ENCODE measurements at places on chromosomes 1 and 21.

DNA sequence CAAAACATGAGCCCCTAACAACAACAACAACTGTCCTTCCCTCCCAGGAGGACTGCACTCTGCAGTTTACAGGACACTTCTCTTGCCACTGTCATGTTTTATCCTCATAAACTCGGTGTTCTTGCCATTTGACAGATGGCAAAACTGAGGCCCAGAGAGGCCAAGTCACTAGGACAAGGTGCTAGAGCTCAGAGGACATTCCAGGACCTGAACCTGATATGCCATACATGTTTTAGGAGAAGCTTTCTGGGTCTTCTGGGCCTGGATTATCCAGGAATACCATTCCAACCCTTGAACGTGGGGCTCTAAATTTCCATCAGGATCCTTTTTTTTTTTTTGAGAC, 19.4 kb upstream of the TENT5B start:
- no peak for DNase-seq

DNA sequence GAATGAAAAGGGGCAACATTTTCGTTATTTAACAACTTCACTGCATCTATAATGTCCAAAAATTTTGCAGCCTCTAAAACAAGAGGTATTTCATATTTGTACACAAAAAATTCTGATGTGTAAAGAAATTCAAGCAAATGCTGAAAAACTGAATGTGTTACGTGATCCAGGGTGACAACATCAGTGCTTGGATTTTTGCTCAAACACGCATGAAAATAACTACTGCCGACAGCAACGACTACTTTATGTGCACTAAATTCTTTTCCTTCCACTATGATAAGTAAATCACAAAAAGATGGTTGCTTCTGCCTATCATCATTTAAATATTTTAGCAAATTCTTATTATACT, 53.4 kb upstream of the ASPM start:
- no peak for DNase-seq

- DNase-seq = no peak
Measured at GRCh38 chr1:167737169-167737568, 15.4 kb downstream of the MPZL1 start.

- DNase-seq = no peak
Measured at GRCh38 chr1:50977575-50978143, 7.6 kb downstream of the CDKN2C start.

DNA sequence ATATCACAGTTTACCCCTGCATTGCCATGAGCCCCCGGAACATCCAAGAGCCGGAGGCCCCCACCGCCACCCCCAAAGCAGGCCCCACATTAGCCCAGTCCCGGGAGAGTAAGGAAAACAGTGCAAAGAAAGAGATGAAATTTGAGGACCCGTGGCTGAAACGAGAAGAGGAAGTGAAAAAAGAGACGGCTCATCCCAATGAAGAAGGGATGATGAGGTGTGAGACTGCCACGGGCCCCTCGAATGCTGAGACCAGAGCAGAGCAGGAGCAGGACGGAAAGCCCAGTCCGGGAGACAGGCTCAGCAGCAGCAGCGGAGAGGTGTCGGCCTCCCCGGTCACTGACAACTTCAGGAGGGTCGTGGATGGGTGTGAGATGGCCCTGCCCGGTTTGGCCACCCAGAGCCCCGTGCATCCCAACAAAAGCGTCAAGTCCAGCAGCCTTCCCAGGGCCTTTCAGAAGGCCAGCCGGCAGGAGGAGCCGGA, 532.4 kb downstream of the KIF26B start:
- no peak for DNase-seq

DNA sequence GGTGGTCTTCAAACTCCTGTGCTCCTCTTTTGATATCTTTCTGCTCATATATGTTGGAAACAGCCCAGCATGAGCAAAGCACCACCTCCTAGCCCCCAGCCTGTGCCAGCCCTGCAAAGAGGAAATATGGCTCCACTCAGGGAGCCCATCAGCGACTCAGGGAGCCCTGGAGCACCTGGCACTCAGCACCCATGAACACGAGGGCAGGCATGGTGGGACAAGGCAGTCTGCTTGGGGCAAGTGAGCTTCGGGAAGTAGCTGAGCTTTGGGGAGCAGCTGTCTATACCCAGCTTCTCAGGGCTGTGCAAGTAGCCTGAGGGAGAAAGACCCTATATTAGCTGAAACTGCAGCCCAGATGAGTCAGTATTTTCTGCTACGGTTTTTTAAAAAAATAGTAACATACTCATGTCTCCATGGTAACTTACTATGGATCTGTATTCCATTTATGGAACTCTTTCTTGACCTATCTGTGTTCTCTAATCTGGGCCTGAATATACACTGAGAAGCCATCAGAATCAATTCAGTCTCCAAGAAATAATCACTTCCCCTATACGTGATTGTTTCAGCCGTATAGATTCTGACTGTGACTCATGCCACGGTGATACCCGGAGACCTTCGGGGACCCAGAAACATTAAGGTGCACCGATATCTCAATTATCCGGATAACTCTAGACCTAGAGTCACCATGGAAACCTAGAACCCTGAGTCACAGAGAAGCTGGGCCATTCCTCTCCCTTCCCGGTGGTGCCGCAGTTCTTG, 1.5 kb upstream of the ETS2 start:
- DNase-seq = peak; percentile 45

- DNase-seq = no peak
Measured at GRCh38 chr1:3469849-3470649, 15.6 kb downstream of the ARHGEF16 start.

GRCh38 chr1:187443939-187444338, 615.2 kb downstream of the PLA2G4A start:
- DNase-seq = no peak

DNA sequence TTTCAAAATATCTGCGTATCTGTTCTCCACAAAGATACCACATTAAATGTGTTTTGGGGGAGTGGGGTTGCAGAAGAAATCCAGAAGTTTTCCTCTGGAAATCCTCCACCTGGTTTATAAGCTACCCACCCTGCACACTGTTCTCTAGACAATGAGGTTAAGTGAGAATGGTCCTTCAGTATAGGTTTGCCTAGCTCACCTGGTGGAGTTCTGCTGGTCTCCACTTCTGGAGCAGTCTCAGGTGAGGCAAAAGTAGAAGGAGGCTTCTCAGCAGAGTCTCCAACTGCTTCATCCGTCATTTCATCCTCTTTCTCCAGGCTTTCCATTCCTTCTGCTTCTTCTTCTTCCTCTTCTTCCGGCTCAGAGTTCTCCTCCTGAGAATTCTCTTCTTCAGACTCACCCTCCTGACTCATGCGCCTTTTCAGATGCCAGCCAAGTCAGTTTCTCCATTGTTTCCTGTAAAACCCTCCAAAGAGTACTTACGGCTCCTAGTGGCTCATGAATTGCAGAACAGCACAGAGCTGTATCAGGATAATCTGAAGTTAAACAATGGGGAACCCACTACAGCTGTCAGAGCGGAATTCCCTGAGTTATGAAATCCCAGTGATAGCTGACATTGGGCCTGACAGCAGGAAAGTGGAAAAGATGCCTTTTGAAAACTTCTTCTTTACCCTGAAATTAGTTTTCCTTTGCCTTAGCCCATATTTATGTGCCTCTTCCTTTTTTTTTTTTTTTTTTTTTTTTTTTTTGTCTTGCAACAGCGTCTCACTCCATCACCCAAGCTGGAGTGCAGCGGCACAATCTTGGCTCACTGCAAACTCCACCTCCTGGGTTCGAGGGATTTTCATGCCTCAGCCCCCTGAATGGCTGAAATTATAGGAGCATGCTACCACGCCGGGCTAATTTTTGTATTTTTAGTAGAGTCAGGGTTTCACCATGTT, 38.5 kb downstream of the MSTO1 start:
- DNase-seq = no peak

DNA sequence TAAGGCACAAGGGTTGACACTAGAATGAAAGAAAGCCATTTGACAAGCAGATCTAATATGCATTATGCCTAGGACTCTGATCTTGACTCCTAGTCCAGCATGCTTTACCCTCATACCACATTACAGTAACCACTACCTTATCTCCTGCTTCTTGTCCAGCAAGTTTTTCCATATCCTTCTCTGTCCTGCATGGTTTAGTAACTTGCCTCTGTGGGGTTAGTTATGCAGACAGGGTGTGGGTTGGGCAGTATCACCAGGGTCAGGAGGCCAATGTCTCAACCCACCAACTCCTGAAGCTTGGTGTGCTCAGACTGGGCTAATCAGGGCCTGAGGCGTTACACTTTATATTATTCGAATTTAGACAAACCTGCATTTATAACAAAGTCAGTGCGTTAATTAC, 18.8 kb downstream of the DHDDS start:
- no peak for DNase-seq

- no peak for DNase-seq
Measured at GRCh38 chr1:226827458-226827857, 43.0 kb upstream of the PSEN2 start.

DNA sequence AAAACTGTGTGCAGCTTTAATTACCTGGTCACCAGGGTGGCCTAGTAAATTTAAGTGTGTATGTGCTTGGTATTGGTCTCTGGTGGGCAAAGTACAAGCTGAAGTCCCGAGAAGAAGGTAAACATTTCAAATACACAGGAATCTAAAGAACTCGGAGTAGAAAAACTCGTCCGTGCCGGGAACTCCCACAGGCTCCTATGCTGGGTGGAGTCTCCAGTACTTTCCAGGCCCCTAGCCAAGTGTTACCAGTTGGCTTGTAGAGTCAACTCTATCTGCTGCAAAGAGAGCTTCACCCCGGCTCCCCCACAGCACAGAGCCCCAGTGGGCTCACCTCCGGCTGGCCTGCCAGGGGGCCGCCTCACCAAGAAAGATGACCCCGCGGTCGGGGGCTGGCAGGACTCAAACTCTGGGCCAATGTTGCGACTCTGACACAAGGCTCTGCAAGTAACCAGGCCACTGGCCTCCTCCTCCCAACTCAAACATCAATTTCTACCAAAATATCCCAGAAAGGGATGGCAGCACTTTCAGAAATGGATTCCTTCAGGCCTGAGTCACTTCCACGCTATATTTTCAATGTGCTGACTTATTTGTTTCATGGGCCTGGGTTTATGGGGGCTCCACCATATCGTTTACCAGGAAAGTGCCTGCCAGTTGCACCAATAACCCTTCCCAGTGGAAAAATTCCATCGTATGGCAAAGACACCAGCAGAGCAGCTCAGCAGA, 73.9 kb downstream of the SLC66A1 start:
- DNase-seq = no peak

GRCh38 chr1:110250008-110250407, 39.9 kb downstream of the KCNC4 start:
- no peak for DNase-seq

- no peak for DNase-seq
Measured at GRCh38 chr1:11114966-11115365, 15.3 kb upstream of the EXOSC10 start.

DNA sequence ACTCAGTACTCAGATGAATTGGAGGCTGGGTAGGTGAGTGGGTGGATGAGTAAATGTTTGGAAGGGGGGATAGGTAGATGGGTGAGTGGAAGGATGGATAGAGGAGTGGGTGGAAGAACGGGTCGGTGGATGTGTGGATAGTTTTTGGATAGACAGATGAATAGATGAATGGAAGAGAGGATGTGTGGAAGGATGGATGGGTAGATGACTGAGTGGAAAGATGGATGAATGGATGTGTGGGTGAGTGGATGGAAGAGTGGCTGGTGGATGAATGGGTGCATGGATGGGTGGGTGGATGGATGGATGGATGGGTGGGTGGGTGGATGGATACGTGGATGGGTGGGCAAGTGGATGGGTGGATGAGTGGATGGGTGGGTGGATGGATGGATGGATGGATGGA, 3.7 kb downstream of the SLC45A1 start:
- DNase-seq = no peak

DNA sequence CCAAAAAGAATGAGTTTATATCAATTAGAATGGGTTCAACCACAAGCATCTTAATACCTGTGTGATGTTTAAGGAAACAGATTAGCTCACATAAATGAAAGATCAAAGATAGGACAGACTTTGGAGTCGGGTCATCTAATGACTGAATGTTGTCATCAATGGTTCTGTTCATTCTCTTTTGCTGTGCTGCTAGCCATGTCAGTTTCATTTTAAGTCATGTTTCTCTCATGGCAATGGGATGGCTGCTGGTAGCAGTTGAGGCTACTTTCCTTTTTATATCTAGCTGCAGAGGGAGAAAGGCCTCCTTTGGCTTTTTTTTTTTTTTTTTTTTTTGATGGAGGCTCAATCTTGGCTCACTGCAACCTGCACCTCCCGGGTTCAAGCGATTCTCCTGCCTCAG, 86.9 kb upstream of the SPAG17 start:
- DNase-seq = no peak

DNA sequence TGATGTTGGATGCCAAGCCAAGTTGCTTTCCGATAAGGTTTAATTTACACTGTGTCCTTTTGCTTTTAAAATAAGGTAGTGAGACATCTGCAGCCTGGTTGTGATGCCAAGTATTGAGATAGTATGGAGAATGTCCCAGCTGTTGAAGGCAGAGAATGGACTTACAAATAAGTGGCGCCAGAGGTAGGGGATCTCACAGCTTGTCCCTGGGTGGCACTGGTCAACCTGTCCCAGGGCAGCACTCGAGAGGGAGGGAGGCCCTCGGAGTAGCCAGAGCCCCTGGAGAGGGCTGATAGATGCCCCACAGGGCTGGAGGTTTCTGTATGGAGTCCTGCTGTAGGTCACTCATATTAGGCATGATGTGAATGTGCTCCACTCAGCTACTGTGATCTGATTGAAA, 98.5 kb downstream of the GALNT2 start:
- no peak for DNase-seq

DNA sequence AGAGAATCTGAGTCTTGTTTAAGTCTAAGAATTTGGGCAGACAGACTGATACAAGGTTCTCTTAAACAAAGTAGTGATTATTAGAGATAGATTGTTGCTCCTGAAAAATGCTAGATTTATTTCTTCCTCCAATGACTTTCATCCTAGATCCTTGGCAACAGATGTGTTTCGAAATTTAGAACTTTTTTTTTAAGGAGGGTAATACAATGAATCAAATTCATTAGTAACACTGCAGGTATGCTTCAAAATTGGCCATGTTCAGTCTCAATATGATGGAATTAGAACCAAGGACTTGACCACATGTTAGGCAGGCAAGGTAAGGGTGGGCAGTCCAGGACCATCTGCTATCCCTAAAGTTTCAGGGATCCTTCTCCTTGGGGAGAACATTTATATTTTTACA, 4.5 kb upstream of the LCE1F start:
- no peak for DNase-seq

- DNase-seq = no peak
Measured at GRCh38 chr1:71037066-71037465, 10.6 kb downstream of the PTGER3 start.

- DNase-seq = no peak
Measured at GRCh38 chr1:171674431-171675405, 22.2 kb upstream of the MYOC start.

- no peak for DNase-seq
Measured at GRCh38 chr1:6148497-6149241, 31.5 kb downstream of the CHD5 start.

- no peak for DNase-seq
Measured at GRCh38 chr1:40059338-40059959, 18.9 kb downstream of the CAP1 start.

- no peak for DNase-seq
Measured at GRCh38 chr1:201028461-201028889, 5.0 kb upstream of the KIF21B start.

GRCh38 chr1:17296086-17296485, 11.9 kb upstream of the PADI4 start:
- DNase-seq = no peak

- no peak for DNase-seq
Measured at GRCh38 chr1:79052829-79053449, 46.4 kb upstream of the ADGRL4 start.

GRCh38 chr1:186626356-186626932, 53.8 kb downstream of the PTGS2 start:
- DNase-seq = no peak

Data from NCI-H510A treated with DMSO at 0.1 percent for 48 hours (cell line).